ENCODE measurements at places on chromosomes 6 and 20.
A peak's percentile ranks its signal among the peaks of the same experiment; 100 is the strongest.

DNA sequence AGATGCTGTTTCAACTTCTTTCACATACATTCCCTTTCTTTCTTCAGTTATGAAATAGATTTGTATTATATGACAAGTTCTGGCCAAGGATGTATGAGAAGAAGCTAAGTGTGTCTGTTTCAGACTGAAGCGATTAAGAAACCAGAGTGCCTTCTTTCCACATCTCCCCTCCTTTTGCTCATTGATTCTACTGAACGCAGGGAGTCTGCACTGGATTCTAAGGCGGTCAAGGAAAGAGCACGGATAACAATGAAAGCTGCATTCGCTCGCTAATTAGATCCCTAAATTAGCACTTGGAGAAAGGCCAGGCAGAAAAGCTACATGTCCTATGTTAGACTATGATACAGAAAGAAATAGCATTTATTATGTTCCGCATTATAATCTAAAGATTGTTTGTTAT, 267.7 kb downstream of the HAO1 start:
- no peak for DNase-seq

GRCh38 chr6:142485256-142485655, 183.4 kb downstream of the ADGRG6 start:
- DNase-seq: peak; percentile 66

DNA sequence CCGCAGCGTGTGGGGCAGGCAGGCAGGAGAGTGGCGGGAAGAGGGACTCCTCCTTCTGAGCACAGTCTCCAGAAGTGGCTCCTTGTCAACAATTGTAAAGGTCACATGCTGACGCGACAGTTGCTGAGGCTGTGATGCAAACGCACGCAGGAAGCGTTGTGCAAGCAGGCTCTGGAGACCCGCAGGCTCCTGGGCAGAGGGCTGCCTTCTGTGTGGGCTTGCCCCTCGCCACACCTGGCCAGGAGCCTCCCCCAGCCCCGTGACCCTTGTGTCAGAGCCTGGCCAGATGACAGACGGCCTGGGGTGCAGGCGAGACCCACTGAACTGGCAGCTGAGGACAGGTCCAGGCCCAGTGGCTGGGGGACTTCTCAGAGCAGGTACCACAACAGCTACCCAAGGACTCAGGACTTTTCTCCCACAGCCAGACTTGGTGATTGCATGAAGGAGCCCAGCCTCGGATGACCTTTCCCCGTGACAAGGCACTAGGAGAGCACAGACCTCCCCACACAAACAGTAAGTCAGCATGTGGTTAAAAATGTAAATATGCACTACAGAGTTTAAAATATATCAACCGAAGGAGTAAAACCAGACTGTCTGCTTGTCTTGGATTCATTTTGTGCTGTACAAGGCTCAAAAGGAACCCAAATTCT, 222.1 kb upstream of the RREB1 start:
- DNase-seq: no peak

GRCh38 chr6:19337101-19337500, 500.1 kb upstream of the ID4 start:
- no peak for DNase-seq

DNA sequence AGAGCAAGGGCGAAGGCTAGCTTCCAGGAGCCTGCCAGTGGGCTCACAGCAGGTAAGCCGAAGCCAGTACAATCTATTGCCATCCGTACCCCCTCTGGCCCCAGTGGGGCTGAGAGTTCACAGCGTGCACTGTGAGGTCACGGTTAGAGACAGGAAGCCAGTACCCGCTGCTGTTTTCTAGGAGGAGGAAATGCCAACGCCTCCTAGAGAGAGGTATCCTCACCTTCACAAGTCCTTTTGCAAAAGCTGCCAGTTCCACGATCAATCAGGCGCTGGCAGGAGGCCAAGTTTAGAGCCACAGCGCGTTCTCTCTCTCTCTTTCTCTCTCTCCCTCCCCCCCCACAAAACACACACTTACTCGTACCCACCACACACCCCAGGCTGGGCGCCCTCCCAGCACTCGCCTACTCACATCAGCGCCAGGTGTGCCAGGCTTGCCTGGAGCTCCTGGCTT, 22.5 kb downstream of the COL9A1 start:
- DNase-seq: no peak

GRCh38 chr20:3041854-3042409, 1.5 kb upstream of the GNRH2 start:
- peak; percentile 13 for DNase-seq

DNA sequence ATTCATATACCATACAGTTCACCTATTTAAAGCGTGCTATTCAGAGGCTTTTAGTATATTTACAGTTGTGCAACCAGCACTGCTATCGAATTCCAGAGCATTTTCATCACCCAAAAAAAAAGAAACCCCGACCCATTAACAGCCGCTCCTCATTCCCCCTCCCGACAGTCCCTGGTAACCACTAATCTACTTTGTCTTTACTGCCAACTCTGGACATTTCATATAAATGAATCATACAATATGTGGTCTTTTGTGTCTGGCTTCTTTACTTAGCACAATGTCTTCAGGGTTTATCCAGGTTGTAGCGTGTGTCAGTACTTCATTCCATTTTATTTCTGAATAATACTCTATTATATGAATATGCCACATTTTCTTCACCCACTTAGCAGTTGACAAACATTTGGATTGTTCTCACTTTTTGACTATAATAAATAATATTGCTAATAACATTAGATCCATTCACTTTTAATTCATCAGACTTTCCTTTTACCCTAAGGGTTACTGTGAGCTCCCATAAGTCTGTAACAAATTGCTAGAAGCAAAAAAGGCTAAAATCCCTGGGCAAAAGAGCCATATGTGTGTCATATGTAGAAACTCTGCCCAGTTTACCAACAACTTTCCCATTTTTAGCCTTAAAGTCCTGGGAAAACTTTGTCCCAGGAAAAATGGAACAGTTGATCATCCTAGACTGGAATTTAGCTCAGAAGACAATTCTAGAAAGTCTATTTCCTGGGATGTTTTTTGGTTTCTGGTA, 23.2 kb upstream of the ROS1 start:
- peak; percentile 98 for DNase-seq

- DNase-seq: no peak
Observed at GRCh38 chr6:108106261-108106660, 31.7 kb upstream of the OSTM1 start.

DNA sequence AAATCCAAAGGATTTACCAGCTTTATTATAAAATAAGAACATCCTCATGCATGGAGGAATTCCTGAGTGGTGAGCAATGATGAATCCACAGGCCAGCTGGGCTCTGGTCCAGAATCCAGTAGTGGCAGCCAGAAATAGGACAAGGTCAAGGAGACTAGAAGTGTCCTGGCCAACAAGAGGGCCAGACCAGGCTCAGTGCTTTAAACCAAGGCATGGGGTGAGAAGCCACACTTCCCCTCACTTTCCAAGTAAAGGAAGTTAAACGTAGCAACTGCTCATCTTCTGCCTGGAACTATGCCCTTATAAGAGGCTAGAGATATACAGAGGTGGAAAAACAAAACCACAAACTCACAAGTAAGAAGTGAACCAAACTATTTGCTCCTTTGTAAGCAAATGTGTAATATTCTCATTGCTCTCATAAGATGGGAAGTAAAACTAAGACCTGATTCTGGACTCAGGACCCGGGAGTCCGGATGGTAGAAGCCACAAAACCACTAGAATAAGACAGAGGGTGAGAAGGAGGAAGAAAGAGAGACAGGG, 253.2 kb downstream of the UST start:
- peak; percentile 88 for DNase-seq

DNA sequence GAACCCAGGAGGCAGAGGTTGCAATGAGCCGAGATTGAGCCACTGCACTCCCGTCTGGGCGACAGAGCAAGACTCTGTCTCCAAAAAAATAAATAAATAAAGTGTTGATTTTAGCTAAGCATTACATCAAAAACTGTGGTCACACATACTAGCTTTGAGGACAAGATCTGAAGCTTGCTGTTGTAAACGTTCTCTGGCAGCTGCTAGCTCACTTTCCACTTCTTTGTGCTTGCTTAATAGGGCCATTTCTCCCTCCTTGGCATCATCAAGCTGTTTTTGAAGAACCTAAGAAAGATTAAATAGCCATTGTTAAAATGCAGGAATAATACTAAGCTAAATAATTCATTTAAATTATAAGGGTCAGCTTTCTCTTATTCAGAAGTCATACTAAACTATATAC, 55.7 kb downstream of the FAM184A start:
- no peak for DNase-seq

- no peak for DNase-seq
Observed at GRCh38 chr6:157675831-157676230, 147.2 kb upstream of the SNX9 start.

DNA sequence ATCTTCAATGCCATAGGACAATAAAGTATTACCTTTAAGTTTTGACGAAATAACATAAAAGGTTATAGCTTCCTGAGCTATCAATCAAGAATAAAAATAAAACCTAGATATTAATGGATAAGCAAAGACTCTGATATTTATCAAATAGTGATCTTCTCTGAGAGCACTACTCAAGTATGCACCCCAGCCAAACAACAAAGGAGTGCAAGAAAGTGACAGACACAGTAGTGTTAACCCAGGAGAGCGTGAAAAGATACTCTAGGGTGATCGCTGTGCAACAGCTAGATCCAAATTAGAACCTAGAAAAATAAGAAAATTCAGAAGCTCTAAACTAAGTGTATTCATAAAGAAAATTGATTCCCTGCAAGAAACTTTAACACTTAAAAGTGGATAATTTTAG, 83.5 kb upstream of the CDYL start:
- DNase-seq: no peak

DNA sequence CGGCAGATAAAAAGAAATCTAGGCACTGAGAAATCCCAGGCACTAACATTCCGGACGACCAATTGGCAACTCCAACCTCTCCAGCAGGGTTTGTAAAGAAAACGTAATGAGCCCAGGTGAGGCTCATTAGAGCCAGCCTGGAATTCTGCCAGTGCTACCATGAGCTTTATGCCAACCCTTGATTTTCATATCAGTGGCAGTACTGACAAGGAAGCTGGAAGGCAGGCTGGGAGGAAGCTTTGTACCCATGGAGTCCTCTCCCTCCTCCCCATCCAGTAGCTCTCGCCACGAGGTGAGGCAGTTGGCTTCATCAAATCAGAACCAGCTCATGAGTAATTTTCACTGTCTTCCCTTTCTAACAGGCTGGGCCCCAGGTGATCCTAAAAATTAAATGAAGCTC, 250.2 kb downstream of the ZNF217 start:
- DNase-seq: no peak

- DNase-seq: no peak
Observed at GRCh38 chr20:13549451-13549850, 89.3 kb downstream of the TASP1 start.

- no peak for DNase-seq
Observed at GRCh38 chr6:116139917-116140316, 14.0 kb upstream of the COL10A1 start.
